ENCODE measurements at places on chromosomes 2 and 18.

DNA sequence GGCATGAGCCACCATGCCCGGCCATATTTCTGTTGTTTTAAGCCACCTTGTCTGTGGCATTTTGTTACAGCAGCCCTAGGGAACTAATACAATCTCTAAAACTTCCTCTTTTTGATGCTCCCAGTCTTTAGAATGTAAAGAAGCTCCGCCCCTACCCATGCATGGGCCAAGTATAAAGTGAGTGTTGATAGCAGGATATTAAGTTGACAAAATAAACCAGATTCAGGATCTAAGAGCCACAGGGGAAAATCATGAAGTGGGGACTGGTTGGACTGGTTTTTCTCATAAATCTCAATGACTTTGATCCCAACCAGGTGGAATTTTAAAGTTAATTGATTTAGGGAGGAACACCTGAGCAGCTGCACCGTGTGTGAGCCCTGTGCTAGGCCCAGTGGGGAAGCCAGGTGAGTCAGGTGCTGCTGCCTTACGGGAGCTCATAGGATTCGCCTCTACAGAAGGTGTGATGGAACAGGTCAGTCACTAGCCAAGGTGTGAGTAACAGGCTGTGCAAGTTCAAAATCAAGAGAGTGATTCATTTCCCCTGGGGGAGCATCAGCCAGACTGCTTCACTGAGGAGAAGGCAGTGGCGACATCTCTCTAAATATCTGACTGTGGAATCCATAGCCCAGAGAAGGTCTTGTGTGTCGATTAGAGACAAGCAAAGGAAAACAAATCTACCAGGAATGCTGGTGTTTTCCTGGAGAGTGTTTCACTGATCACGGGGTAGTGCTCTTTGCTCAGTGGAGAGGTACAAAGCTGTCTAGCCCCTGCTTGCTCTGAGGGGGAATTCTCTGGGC is 63.0 kb upstream of the MSH2 start:
- no peak for DNase-seq

GRCh38 chr2:72142570-72143440 is 4.9 kb downstream of the CYP26B1 start:
- DNase-seq: no peak

GRCh38 chr2:36459725-36460137 is 104.2 kb downstream of the CRIM1 start:
- DNase-seq: peak; percentile 0

DNA sequence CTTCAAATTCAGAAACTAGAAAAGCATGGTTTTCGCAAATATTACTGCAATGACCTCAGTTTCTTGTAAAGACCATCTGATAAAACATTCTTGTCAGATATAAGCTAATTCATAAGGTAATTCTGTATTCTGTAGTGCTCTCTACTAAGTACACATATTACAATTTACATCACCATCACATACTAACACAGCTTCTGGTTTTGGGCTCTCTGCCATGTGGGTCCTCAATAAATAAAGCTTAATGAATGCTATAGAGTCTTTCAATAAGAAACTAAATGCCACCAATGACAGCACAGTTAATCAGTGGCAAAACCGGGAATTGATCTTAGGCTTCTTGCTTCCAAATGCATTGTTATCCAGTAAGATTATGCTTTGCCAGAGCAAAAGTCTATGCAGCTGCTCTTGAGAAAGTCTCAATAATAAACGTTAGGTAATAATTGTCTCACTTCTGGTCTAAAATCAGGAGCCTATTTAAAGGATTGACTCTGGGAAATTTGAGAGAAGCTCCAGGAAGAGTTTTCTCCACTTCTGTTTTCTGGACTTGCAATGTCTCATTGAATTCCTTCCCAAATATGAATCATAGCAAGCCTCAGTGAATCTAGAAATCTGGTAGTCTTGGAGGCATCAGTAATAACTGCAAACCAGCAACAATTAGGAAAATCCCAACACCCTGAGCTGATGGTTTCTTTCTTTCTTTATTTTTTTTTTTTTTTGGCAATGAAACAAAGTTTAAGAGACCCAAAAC is 67.9 kb upstream of the RAPGEF4 start:
- DNase-seq: no peak

GRCh38 chr2:156279446-156280150 is 52.9 kb downstream of the NR4A2 start:
- DNase-seq: no peak

DNA sequence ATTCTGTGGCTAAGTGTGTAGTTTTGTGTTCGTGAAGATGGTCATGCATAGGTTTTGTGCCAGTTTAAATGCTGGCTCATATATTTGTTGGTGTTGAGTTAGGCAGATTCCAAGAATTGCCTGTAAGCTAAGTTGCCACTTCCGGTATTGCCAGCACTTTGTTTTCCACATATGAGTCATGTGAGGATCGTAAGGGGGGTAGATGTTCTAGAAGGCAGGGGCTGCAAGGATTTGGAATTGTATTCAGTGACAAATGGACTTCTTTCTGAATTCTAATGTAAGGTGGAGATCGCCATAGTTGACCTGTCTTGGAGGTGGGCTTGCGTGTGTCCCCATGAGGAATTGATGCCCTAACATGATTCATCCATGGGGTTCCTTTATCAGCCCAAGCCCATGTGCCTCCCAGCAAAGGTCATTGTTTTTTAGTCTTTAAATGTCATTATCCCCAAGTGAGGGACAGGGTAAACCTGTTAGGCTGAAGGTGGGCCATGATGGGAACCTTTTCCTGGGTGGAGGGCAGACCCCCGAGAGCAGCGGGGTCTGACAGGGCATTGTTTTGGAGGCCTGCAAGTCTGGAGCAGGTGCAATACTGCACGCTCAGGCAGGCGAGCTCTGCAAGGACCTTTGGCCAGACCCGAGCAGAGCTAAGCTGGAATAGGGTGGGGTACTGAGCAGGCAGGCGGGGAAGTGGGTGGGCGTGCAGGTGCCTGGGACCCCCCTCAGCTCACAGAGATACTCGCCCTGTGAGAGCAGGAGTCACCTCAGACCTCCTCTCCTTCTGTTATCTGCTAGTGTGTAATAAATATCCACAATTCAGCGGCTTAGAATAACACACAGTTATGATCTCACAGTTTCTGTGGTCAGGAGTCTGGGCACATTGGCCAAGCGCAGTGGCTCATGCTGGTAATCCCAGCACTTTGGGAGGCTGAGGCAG is 77.4 kb downstream of the LRRFIP1 start:
- no peak for DNase-seq

- DNase-seq: no peak
Measured at GRCh38 chr2:208086029-208086428, 38.3 kb downstream of the CRYGD start.
